CD4-positive, alpha-beta T cell treated with Interleukin-4 for 4 hours (primary cell): ENCODE measurements at places on chromosomes 7 and 10.

DNA sequence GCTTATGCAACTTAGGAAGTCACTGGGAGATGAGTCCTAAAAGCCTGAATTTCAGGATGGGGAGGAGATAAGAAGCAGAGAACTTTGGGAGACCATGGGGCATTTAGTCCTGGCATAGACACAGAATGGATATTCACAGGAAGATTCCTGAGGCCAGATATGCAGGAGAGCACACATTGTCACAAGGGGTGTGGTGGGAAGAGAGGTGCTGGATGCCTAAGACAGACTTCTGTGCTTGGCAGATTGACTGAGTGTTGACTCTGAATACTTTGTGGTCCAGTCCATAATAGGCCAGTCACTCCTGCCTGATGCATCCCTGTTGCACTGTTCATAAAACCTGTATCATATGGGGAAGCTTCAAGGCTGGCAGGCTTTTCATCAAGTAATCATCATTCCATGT, 18.5 kb downstream of the SRI start:
- no peak for DNase-seq

DNA sequence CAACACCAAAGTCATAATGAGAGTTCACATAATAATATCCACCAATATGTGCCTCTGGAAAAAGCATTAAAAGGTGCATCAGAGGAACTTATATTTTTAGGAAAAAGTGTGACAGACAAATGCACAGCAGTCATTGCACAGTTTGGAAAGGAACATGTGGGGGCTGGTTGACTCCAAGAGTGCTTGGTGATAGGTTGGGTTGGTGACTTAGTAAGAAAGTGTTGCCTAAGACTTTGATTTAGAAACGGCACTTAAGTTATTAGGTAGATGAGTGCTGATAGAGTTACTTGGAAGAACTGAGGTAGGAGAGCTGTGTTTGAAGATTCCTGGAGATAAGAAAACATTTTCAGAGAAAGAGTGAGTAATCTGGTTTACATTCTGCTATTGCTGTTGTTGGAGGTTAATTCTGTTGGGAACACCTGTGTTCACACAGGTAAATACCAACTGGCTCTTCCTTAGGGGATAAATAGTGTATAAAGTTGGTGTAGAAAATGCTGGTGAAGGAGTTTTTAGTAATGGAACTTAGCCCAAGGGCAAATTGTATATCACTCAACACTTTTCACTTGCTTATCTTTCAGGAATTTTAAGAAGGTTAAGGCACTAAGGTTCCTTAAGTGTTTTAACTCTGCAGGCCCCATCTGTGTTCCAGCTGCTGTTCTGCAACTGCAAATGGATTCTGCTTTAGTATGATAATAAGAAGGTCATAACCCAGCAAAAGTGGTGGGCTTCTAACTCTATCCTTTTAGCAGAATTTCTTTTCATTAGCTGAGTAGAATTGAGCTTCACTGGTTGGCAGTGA, 196.1 kb downstream of the NSUN6 start:
- DNase-seq = no peak

DNA sequence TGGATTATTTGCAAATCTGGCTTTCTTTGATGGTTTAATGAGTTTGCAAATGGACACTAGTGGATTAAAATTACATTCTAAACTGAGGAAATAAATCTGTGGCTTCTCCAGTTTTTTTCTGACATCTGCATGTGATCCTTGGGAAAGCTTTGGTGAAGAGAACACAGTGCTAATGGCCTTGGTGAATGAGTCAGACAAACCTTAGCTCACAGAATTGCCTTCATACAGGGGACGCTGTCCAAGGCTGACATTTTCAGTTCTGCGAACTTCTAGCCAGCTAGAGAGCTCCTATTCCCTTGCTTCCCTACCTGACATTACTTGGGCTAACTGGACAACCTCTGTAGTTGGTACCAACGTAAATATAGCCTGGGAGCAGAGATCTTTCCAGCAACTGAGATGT, 21.2 kb downstream of the BMPER start:
- no peak for DNase-seq

GRCh38 chr7:157690833-157691585, 354.2 kb downstream of the DNAJB6 start:
- no peak for DNase-seq

DNA sequence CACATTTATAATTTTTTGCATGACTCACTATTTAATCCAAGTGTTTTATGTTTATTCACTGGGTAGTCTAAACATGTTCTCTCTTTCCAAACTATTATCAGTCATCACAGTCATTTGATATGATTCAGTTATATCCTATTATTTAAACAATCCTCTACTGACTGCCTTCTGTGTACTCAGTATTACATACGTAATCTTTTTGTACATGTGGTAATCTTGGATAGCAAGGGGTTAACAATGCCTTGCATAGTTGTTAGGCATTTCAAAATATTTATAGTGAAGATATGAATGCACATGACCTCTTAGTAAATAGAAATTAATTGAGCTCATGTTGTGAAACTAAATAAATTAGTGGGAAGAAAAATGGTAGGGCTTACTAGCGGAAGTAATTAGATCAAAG, 379.4 kb upstream of the KIAA1217 start:
- no peak for DNase-seq

DNA sequence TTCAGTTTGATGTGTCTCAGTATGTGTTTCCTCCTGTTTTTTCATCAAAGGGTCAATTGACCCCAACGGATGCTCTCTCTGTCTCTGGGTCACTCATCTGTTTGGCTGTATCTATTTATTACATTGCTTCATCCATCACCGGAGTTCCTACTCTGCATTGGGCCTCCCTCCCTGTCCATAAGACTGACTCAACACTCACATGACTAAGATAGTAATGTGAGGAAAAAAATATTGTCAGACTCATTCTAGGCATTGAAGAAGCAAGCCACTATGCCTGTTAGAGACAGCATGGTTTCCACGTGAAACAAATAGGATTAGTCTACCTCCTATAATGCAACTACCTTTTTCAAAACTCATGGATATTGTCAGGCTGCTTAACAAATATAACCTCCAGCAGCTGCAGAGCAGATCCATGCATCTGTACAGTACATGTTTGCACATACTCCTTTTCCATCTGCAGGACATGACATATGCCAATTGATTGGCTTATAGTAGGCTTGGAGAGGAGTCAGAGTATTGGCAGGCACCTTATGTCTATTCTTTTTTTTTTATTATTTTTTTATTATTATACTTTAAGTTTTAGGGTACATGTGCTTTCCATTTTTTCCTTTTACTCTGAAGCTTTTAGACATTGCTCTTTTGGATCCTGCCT, 275.2 kb downstream of the LRRTM3 start:
- DNase-seq = no peak

DNA sequence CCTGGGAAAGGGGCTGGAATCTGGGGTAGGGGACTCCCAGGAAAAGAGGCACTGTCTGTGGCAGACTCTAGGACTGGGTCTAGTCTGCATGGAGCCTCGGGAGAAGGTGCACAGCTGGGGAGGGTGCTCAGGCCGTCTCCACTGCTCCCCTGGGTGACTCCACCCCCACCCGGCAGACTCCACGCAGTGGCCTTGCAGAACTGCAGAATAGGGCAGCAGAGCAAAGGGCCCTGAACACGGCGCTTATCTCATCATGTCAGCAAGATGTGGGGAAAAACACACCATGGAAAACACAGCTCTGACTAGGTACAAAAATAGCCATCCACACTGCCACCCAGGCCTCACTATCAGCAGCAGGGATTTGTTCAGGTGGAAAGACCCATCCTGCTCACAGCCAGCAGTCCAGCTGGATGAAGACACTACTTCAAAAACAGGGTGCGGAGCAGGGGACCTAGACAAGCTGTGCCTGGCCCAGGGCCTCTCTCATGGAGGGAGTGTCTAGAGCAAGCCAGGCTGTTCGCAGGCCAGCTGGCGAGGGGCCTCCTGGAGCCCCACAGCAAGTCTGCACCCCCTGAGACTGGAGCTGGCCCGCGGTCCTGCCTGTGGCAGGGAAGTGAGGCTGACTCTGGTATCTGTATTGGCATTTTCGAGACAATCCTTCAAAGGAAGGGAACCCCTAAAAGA, 11.7 kb downstream of the MAT1A start:
- no peak for DNase-seq

DNA sequence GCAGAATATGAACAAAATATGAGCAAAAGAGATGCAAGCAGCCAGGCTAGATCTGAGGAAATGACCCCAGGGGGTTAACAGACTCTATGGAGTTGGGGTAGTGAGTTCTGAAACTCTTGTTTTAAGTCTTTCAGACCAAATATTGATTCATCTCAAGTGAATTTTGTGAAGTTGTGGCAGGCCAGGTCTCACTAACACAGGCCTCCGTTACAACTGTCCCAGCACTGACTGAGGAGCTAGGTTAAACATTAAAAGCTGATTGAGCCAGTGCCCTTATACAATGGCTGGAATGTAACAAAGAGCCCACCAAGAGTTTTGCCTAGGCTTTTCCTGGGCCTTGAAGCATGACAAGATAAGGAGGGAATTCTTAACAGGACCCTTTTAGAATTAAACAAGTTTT, 192.3 kb upstream of the STK17A start:
- no peak for DNase-seq
